ENCODE measurements at places on chromosomes 2 and 18. TPM values are rescaled to one million over a fixed set of nuclear protein-coding genes. Genes with fewer than 3 reads are reported as not detected.

DNA sequence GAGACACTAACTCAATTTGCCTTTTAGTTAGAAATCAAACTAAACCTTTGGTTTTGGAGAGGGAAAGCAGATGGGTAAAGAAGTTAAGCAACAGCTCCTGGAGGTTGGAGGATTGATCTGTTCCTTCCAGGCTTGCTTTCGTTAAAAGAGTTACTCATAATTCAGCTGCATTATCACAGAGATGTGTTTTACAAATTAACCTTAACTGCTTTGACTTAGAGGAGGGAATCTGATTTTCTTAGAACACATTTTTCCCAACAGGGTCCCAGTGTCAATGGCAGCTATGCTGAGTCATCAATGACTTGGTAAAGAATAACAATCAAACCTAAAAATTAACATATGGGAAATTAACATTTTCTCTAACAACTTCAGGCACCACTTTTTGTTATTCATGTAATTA, 113.4 kb downstream of the COPS8 start:
- no peak for DNase-seq

DNA sequence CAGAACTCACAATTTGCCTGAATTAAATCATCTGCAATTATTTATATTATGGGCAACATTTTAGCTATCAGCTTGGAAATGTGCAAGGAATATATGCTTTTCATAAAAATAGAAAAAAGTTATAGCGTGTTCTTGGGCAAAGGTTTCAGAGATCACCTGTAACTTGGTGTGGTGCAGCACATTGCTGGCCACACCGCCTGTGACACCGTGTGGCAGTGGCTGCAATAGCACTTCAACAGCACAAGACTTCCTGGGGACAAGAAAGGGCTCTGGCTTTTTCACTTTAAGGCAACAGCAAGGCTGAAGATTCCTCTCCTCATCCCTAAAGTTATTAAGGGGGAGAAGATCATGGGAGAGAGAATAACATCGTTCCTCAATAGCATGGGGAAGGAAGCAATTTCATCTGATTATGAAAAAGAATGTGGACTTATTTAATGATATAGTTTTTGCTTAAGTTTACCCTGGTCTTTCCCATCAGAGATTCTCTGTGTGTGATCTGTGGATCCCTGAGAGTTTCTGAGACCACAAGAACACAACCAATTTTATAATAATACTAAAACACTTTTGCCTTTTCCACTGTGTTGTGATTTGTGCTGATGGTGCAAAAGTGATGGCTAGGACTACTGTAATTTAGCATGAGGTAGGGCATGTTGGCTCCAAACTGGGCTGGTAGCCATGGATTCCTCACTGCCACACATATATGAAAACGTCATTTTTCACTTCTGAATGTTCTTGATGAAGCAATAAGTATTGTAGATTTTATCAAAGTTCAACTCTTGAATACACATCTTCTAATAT, 15.0 kb upstream of the SERPINB3 start:
- no peak for DNase-seq

The C2orf66 gene
- 0.03 TPM for polyA plus RNA-seq

The AMER3 gene
- polyA plus RNA-seq = not detected

The ANO7 gene
- polyA plus RNA-seq = 0.55 TPM

The TMEM178A gene
- 0.44 TPM for polyA plus RNA-seq

The SPC25 gene
- not detected for polyA plus RNA-seq

- no peak for DNase-seq
Observed at GRCh38 chr2:13676269-13676668, 956.2 kb upstream of the LRATD1 start.

GRCh38 chr2:230644356-230644935, 68.2 kb upstream of the CAB39 start:
- no peak for DNase-seq

DNA sequence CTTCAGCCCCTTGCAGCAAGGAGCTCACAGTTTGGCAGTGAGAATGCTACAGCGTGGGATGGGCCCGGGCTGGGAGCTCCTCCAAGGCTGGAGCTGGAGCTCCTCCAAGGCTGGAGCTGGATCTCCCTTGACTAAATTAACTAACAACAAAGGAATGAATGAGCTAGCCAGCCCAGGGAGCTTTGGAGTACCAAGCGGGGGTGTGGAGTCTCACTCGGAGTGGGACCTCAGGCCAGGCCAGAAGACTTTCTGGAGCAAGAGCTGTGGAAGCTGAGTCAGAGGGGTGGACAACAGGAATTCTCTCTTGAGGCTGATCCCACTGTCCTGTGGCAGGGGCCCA, 244.7 kb upstream of the HS6ST1 start:
- peak; percentile 73 for DNase-seq

The ALKAL2 gene
- polyA plus RNA-seq = 0.26 TPM

GRCh38 chr2:109222825-109223471, 93.9 kb downstream of the SH3RF3 start:
- DNase-seq = no peak

DNA sequence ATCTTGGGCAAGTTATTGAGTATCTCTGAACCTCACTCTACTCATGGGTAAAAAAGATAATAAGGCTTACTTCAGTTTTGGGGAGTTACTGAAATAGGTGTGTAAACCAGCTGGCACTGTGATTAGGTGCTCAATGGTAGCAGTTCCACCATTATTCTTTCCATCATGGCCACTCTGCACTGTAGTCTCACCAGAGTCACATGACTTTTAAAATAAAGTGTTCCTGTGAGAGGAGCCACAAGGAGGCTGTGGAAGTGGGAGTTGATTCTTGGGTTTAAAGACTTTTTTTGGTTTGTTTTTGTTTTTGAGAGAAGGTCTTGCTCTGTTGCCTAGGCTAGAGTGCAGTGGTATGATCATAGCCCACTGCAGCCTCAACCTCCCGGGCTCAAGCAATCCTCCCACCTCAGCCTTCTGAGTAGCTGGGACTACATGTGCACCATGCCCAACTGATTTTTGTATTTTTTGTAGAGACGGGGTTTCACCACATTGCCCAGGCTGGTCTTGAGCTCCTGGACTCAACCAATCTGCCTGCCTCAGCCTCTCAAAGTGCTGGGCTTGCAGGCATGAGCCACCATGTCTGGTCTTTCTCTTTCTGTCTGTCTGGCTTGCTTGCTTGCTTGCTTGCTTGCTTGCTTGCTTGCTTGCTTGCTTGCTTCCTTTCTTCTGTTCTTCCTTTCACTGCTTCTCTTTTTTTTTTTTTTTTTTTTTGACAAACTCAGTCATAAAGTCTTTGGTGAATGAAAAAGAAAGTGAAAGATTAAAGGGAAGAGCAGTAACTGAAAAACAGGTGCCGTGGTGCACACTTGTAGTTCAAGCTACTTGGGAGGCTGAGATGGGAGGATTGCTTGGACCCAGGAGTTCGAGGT, 21.2 kb upstream of the ACVR1 start:
- DNase-seq = no peak

- no peak for DNase-seq
Observed at GRCh38 chr2:128008074-128008672, 19.7 kb downstream of the SAP130 start.

GRCh38 chr2:198055716-198056115, 251.3 kb downstream of the PLCL1 start:
- no peak for DNase-seq

The STARD6 gene
- not detected for polyA plus RNA-seq

The KCNE4 gene
- 1.0 TPM for polyA plus RNA-seq

DNA sequence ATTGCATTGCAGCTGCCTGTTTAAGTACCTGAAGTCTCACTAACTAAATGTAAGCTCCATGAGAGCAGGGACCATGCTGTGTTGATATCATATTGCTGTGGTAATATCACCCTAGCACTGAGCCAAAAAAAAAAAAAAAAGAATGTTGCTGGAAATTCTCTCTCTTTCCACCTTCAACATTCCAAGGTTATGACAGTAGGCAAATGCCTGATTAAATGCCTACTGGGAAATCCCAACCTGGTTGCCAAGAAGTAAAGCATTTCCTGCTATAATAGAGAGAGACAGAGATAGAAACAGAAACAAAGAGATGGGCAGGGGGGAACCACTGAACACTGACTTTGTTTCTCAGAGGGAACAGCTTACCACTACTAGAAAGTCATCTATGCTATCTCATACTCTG, 1604.2 kb downstream of the LRP1B start:
- no peak for DNase-seq

The KCNG2 gene
- polyA plus RNA-seq = not detected

The NYAP2 gene
- 0.90 TPM for polyA plus RNA-seq

DNA sequence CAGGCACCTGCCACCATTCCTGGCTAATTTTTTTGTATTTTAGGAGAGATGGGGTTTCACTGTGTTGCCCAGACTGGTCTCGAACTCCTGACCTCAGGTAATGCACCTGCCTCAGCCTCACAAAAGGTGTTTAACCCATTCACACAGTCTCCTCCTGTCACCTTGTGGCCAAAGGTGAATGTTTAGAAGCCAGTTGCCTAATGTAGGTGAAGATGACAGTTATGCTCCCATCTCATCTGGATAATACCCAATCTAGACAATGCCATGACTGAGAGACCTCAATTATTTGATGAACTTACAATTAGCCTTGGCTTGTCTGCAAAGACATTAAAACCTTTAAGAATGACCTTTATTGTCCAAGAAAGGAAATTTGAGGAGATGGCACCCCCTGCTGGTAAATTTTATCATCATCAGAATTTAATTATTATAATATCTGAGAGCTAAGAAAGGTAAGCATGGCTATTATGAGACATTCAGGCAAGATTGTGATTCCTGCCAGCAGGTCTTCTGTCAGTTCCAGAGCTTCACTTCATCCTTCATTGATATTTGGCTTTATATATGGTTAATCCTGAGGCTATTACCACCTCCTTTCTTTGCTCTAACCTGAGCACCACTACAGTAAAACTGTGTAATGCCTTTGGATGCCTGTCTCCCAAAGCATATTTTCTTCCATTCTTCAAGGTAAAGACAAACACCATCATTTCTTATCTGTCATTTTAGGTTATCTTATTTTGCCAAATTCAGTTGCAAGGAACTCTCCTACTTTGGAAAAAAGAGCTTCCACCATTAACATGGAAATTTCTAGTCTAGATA, 117.6 kb downstream of the FAM124B start:
- DNase-seq = no peak

DNA sequence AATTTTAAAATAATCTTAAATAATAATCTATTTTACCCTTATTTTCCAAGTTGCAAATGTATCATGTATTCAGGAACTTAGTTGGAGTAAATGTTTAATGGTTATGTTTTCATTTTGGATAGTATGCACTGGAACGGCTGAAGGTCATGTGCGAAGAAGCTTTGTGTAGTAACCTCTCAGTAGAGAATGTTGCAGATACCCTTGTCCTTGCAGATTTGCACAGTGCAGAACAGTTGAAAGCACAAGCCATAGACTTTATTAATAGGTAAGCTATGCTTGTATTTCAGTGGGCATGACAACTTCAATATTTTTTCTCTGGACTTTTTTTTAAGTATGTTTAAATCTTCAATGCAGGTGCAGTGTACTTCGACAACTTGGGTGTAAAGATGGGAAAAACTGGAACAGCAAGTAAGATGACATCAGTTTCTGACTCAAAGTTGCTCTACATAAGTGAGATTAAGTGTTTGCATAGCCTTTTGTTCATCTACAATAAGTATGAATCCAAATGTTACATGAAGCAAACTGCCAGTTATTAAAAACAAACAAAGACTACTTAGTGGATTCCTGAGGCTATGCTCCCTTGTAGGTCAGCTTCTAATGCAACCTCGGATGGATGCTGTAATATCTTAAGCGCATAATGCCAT, 63.1 kb downstream of the SPOPL start:
- no peak for DNase-seq

- DNase-seq = no peak
Observed at GRCh38 chr2:136785215-136785614, 19.9 kb downstream of the THSD7B start.

The HOXD8 gene
- 12.9 TPM for polyA plus RNA-seq

DNA sequence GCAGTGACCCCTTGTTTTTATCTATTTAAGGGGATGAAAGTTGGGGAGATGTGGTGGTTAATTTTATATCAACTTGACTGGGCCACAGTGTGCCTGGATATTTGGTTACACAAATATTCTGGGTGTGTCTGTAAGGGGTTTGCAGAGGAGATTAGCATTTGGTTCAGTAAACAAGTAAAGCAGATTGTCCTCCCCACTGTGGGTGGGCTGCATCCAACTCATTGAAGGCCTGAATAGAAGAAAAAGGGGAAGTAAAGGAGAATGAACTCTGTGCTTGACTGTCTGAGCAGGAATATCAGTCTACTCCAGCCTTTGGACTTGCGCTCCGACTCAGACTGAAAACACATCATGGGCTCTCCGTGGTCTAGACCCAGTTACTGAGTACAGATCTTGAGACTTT, 80.9 kb downstream of the GCA start:
- no peak for DNase-seq

DNA sequence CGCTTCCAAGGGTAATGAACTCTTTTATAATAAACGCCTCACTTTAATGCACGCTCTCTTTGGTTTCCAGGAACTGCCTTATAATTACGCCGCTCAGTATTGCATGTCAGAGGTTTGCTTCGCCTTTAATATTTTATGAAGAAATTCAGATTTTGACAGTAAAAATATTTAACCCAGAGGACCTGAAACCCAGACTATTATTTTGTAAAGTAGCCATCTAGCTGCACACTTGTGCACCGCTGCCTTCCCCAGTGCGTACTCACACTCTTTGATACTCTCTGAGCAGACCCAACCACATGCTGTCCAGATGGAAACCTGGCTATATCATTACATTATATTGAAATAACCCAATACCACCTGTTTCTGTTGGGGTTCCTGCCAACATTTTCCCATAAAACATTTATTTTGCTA, 270.1 kb downstream of the C1D start:
- DNase-seq = no peak

DNA sequence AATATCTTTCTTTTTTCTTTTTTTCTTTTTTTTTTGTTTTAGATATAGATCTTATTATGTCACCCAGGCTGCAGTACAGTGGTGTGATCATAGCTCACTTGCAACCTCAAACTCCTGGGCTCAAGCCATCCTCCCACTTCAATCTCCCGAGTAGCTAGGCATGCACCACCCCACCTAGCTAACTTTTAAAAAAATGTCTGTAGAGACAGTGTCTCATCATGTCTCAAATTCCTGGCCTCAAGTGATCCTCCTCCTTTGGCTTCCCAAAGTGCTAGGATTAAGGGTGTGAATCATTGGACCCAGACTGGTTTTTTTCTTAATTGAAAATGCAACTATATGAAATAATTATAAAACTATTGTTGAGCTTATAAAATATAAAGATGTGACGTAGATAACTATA, 9.8 kb upstream of the ZCCHC2 start:
- no peak for DNase-seq

- peak; percentile 63 for DNase-seq
Observed at GRCh38 chr18:58493516-58494253, 135.2 kb downstream of the ALPK2 start.

The RESP18 gene
- not detected for polyA plus RNA-seq
